ENCODE measurements at places on chromosomes 4 and X. TPM values are rescaled to one million over a fixed set of nuclear protein-coding genes. Genes with fewer than 3 reads are reported as not detected.

ADH1C gene
- not detected for total RNA-seq

TLR3 gene
- 0.47 TPM for total RNA-seq

MGAT4D gene
- total RNA-seq, result not detected

TMEM154 gene
- 16.7 TPM for total RNA-seq

- no peaks in the 10 kb centered on the region for H3K27me3 ChIP-seq
- H3K4me3 ChIP-seq, result no peak overlapping the region
- H3K4me1 ChIP-seq, result peaks cover 13% of the 10 kb centered on the region
- no peaks in the 10 kb centered on the region for H3K36me3 ChIP-seq
These were observed 7.0 kb downstream of the FGFRL1 start for GRCh38 chr4:1018147-1019020.

DNA sequence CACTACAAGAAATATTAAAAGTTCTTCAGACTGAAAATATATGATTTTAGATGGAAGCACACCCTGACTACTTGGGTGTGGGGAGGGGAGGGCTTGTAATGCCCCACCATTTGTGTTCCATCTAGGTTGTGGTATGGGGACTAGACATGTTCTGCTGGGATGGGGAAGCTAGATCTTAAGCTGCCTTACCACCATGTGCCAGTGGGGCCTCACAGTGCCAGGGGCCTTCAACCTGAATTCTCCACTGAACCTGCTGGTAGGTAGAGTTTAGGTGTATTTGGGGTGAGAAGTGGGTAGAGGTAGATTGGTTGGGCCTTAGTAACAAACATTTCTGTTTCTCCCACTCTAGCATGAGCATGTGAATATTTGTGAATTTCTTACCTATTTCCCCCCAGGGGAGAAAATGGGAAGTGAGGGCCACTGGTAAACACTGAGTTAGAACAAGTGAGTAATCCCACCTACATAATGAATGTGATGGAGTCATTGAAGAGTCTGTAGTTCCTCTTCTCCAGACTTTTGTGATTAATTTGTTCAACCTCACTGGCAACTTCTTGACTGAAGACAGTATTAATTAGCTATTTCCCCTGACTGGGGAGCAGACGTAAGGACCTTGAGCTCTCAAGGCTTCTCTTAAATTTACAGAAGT lies 44.0 kb downstream of the BRCC3 start:
- H3K27ac ChIP-seq, result no peak overlapping the region
- no peaks in the 10 kb centered on the region for H3K4me1 ChIP-seq
- peaks cover 29% of the 10 kb centered on the region for H3K36me3 ChIP-seq
- no peak overlapping the region for H3K4me3 ChIP-seq
- DNase-seq, result no peak

DNA sequence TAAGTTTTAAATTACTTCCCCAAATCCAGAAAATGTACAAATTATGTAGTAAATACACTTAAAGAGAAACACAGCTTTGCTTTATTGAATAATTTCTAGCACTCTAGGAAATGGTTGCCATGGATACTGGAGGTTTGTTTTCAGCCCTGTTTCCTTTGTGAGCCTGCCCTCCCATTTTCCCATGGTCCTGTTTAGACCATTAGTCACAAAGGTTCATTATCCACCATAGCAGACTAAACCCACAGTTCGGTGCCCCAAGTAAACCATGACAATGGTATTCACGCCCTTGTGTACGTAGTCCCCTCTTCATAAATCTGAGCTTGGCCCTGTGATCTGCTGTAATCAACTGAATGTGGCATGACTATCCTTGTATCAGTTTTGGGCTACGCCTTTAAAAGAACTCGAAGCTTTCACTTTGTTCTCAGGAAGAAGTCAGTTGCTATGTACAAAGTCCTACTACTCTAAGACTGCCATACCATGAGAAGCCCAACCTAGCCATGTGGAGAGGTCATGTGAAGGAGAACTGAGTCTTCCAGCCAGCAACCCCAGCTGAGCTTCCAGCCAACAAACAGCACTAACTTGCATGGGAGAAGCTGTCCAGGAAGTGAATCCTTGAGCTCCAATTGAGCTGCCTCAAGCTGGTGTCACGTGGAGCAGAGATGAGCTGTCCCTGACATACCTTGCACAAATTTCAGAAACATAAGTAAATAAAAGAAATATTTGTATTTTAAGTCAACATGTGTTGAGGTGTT lies 300.4 kb downstream of the LDB2 start:
- H3K27ac ChIP-seq, result no peak overlapping the region
- no peak for DNase-seq
- no peaks in the 10 kb centered on the region for H3K36me3 ChIP-seq
- no peaks in the 10 kb centered on the region for H3K27me3 ChIP-seq
- H3K4me3 ChIP-seq, result no peak overlapping the region
- H3K4me1 ChIP-seq, result no peaks in the 10 kb centered on the region

GRCh38 chr4:158722917-158723793 lies at the start of gene PPID:
Gene PPID (minus strand): TSS chr4:158723396. CDS start chr4:158723288, 108 bp downstream.
- peak; percentile 92 for DNase-seq
- peaks cover 17% of the 10 kb centered on the region for H3K4me1 ChIP-seq
- H3K27ac ChIP-seq, result peak within 1 kb of the TSS; percentile 94
- no peaks in the 10 kb centered on the region for H3K27me3 ChIP-seq
- peaks cover 25% of the 10 kb centered on the region for H3K36me3 ChIP-seq

DNA sequence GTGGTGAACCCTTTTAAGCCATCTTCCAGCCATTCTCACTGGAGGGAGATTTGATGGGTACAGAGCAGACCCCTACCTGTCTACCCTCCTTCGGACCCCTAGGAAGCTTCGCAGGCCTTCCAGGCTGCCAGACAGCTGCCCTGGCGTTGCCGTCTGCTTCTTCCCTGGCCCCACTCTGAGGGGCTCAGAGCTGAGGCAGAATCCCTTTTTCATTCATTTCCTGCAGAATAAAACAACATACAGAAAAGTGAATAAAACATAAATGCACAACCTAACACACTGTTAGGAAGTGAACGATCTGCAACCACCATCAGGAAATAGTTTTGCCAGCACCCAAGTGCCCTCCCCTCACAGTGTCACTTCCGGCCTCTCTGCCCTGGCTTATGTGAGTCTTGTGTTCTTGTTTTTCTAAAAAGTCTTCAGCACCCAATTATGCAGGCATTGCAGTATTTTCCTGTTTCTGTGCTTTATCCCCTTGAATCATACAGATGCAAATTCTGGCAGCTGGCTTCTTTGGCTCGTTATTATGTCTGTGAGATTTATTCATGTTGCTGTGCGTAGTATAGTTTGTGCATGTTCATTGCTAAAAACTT lies 5.6 kb upstream of the ADD1 start:
- H3K36me3 ChIP-seq, result peaks cover 24% of the 10 kb centered on the region
- peak overlapping the region; percentile 50 for H3K4me3 ChIP-seq
- DNase-seq, result peak; percentile 73

DNA sequence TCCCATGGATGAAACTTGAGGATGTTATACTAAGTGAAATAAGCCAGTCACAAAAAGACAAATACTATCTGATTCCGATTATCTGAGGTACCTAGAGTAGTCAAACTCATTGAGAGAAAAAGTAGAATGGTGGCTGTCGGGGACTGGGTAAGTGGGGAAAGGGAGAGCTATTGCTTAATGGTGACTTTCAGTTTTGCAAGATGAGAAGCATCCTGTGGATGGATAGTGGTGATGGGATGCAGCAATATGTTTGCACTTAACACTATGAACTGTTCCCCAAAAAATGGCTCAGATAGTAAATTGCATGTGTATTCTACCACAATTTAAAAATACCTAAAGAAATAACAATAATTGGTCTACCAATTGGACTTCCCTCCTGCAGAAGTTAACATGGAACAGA lies 181.5 kb downstream of the SHROOM3 start:
- no peak overlapping the region for H3K27ac ChIP-seq
- no peaks in the 10 kb centered on the region for H3K27me3 ChIP-seq
- no peak for DNase-seq
- H3K4me3 ChIP-seq, result no peak overlapping the region
- H3K4me1 ChIP-seq, result no peaks in the 10 kb centered on the region
- no peaks in the 10 kb centered on the region for H3K36me3 ChIP-seq

DNA sequence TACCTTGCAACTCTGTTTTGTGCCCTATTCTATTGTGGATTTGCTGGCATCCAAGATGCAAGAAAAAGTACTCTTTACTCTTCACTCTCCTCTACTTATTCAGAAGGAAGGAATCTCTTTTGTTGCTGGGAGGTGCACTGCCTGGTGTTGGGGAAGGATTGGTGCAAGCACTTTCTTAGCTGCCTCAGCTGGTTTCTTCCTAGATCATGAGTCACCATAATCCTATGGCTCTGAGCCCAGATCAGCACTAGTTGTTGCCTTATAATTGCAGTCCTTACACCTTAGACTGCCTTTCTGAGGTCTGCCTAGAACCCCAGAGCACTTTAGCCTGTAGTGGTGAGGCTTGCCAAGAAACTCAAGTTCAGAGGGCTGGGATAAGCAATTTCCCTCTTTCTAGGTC lies 37.0 kb upstream of the CT83 start:
- no peak overlapping the region for H3K4me3 ChIP-seq
- no peaks in the 10 kb centered on the region for H3K27me3 ChIP-seq
- no peaks in the 10 kb centered on the region for H3K36me3 ChIP-seq
- no peak overlapping the region for H3K27ac ChIP-seq

All from CD4-positive, alpha-beta T cell (primary cell).